ENCODE measurements at places on chromosomes 2 and 18.

DNA sequence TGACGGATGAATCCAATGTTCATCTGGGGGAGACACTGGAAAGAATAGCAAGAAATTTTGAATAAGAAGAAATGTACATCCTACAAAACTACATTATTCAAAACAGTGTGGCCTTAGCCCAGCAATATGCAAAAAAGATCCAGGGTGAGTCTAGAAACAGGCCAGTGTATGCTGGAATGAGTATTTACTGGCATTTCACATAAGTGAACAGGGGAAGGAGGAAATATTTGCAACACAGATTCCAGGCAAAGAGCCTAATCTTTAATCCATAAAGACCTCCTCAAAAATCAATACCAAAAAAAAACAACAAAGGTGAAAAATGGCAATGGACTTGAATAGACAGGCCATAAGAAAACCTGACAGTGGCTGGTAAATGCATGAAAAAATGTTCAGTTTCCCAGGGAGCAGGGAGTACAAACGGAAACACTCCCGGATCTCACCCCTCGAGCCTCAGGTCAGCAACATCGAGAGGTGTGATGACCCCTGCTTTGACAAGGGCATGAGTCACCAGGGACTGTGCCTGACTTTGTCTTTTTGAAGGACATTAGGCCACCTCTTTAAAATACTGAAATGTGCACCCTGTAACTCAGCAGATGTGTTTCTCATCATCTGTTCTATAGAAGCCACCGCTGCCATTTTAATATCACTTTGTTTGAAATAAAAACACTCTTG lies 12.7 kb upstream of the GPC1 start:
- no peak for DNase-seq

- DNase-seq, result no peak
Measured at GRCh38 chr18:77597726-77598125, 348.1 kb downstream of the GALR1 start.

- no peak for DNase-seq
Measured at GRCh38 chr2:124315221-124315880, 290.3 kb downstream of the CNTNAP5 start.

- no peak for DNase-seq
Measured at GRCh38 chr2:175431101-175431946, 249.8 kb upstream of the ATP5MC3 start.

- no peak for DNase-seq
Measured at GRCh38 chr2:222747526-222748160, 76.2 kb downstream of the MOGAT1 start.

- no peak for DNase-seq
Measured at GRCh38 chr2:223368481-223368880, 233.7 kb downstream of the SCG2 start.

DNA sequence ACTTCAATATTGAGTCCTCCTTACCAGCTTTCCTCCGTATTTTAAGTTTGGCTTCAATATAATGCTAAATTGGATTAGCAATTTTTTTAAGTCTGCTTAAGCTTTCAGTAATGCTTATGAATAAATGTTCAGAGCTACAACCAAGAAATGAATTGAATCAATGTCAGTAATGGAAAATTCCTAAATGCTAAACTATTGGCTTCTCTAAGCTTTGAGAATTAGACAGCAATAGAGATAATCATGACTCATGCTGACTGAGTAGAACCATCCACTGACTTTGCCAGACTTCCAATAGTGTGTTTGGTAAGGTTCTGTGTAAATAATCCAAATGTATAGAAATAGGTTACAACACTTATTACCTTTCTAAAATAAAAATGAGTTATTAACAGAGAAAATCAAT lies 8.9 kb upstream of the PDE1A start:
- no peak for DNase-seq

DNA sequence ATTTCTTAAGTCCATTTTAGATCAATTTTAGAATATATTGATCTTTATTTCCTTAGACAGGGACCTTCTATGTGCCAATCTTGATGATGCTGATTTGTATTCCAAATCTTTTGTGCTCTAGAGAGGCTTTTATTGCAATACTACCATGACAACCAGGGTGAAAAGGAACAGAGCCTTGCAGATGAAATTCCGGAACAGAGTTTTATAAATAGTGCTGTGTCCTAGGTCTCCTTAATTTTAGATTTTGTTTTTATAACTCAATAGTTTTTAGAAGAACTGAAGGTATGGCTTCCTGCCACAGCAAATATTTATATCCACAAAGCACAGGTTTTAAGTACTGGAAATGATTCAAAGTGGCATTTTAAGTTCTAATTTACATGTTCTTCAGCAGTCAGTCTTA lies 160.2 kb downstream of the PMAIP1 start:
- DNase-seq, result no peak

All from esophagus squamous epithelium (tissue), 5 donors.